NCI-H748 treated with DMSO at 0.1 percent for 48 hours (cell line): ENCODE measurements at places on chromosomes 11 and 22.

DNA sequence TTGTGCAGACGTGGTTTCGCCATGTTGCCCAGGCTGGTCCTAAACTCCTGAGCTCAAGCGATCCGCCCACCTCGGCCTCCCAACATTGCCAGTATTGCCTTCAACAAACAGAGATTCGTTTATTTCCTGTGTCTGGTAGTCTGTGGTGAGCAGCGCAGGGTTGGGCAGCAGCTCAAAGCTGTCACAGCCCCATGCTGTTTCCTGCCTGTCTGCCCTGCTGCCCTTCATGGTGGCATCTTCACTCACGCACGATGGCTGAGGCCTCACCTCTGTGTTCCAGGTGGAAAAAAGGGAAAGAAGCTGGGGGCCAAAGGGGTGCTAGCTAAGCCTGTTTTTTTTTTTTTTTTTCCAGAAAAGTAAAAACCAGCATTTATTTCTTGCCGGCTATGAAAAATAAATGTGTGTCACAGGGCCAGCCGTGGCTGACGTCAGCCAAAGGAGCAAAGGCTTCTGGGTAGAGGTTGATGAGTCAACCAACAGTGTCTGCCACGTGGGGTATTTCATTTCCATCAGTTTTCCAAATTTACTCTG is 28.8 kb downstream of the TBC1D22A start:
- DNase-seq: no peak

DNA sequence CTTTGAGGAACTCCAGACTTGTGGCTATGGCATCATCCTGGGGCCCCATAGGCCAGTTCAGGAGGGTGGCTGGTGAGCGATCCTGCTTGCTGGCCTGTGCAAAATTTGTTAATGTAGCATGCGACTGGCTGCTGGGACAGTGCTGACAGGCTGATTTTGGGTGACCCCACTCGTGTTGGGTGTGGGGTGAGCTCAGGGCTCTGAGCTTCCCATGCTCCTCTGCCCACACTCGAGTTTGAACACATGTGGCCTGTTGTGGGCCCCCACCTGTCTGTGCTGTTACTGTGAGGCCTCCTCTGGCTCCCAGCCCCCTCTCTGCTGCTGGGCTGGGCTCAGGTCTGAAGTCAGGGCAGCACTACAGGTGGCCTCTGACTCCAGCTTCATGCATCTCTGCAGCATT is 64.4 kb upstream of the MYEOV start:
- no peak for DNase-seq

DNA sequence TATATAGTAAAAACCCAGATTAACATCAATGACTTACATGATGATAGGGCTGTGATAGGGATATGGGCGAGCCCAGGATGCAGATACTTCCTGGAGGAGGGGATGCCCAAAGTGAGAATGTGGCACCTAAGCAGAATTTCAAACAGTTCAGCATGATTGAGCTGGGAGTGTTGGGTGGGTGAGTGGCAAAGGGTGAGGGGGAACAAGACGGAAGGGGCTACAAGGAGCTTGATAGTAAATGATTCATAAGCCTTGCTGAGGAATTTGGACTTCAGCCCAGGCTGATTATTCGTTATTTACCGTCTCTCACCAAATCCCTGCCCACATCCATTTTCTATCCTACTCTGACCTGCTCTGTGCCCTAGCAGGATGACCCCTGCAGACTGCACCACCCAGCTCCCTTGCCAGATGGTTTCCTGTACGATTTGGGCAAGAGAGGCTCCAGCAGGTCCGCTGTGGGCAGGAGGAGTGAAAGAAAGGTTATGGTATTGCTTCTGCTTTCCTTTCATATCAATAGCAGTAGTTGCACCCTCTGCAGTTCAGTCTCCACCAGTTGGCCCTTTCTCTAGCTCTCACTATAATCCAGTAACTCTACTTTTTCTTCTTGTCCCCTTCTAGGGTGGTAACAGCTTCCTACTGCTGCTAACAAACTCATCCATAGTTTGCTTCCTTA is 30.3 kb upstream of the SIK2 start:
- no peak for DNase-seq

- DNase-seq: no peak
These were observed 346.4 kb upstream of the ARHGAP42 start for GRCh38 chr11:100340466-100341319.

GRCh38 chr22:36303874-36304273 is 50.9 kb downstream of the APOL1 start:
- DNase-seq: no peak

- DNase-seq: no peak
These were observed 5.0 kb downstream of the BSCL2 start for GRCh38 chr11:62702246-62702645.

- peak; percentile 2 for DNase-seq
These were observed 150.5 kb downstream of the FEZ1 start for GRCh38 chr11:125345421-125346178.

GRCh38 chr11:126317756-126318573 is 14.1 kb downstream of the DCPS start:
- DNase-seq: no peak
